Omental fat pad (tissue), 4 donors: ENCODE measurements at places on chromosomes 6 and 20.

GRCh38 chr20:17893445-17893844 lies 75.1 kb downstream of the SNX5 start:
- DNase-seq, result no peak

DNA sequence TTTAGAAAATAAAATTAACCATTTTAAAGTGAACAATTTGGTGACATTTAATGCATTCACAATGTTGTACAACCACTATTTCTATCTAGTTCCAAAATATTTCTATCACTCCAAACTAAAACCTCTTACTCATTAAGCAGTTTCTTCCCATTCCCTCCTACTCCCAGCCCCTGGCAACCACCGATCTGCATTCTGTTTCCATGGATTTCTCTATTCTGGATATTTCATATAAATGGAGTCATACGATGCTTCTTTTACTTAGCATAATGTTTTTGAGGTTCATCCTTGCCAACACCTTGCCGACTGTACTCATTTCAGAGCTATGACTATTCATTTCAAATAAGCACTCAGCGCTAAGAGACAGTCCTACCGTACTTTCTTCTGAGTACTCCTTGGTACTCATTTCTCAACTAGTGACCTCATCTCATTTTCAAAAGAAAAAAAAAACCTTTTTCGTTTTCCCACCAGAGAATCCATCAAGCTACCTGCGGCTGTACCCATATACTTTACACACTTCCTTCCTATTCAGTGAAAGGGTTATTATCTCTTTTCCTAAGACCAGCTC lies 259.2 kb downstream of the UTRN start:
- no peak for DNase-seq

DNA sequence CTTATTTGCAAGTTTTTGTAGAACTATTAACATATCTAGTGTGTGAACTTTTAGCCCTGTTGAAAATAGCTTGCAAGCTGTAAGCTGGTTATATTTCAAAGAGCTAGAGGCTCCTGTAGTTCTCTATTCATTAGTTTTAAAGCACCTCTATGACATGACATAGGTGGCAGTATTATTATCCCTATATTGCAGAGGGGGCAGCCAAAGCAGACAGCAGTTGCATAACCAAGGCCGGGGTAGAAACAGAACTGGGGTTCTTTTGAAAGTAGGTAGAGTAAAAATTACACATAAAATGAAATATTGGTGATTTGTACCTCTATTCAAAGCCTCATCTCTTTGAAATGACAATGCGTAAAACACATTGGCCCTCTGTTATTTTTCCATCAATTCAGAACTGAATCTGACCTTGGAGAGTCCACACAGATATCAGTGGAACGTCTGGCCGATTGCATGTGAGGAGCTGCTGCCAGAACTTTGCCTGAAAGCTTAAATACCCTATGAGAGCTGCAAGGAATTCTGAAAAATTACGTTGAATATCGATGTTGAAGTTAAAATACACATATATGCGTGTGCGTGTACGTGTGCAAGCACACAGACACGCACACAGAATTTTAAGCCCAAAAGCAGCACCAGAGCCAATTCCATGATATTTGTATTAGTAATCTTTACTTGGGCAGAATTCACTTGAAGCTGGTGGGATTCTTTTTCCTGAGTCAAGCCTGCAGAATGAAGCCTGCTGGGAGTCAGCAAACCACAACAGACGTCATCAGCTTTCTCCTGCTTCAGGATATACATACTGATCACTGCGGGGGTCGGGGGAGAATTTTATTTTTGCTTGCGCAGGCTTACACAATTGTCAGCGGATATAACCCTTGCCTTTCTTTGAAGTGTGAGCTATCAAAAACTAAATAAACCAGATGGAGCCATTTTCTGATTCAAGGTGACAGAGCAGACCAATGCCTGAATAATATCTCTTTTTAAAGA lies 163.2 kb downstream of the PDE7B start:
- DNase-seq, result no peak

DNA sequence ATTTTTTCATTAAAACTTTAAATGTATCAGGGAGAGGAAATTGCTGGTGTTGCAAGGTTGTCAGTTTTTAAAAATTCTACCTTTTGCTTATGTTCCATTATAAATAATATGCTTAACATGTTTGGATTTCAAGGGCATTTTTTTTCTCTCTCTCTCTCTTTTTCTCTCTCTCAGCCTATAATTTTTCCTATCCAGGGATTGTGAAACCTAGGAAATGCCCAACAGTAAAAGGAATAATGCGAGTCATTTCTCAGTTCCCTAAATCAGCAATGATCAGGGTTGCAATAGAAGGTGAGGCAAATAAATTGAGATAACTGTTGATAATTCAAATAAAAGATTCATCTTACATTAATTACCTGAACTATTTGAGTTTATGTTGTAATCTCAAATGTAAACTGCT lies 53.2 kb upstream of the IFNGR1 start:
- DNase-seq, result no peak

GRCh38 chr6:46583081-46583480 lies 69.5 kb downstream of the CYP39A1 start:
- DNase-seq, result no peak
